ENCODE measurements at places on chromosomes 7 and 10.

DNA sequence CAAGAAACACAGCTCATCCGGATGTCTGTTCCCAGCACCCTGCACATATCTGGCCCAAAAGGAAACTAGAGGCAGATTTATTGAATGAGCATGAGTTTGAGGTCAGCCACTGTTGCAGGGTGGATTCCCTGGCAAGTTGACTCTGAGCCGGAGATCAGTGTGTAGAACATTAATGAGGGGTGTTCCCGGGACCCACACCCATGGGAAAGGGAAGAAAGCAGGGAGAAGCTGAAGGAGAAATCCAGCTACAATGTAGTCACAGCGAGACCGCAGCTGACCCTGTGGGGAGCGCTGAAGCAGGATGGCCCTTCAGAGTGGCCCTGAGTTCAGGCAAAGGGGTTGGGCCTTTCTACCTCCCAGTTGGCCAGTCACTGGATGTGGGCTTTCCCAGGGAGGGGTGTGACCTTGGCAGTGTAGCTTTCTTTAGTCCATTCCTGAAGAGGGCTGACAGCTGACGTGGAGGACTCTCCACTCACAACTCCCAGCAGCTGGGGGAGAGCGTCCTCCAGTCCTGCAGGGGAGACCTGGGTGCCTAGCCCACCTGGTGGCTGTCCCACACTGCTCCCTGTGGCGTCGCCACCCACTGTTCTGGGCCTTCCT lies 324.2 kb upstream of the ZMIZ1 start:
- DNase-seq: no peak

GRCh38 chr7:132066761-132067171 lies 509.5 kb downstream of the PLXNA4 start:
- no peak for DNase-seq

GRCh38 chr10:97053276-97053675 lies 132.5 kb downstream of the SLIT1 start:
- no peak for DNase-seq

DNA sequence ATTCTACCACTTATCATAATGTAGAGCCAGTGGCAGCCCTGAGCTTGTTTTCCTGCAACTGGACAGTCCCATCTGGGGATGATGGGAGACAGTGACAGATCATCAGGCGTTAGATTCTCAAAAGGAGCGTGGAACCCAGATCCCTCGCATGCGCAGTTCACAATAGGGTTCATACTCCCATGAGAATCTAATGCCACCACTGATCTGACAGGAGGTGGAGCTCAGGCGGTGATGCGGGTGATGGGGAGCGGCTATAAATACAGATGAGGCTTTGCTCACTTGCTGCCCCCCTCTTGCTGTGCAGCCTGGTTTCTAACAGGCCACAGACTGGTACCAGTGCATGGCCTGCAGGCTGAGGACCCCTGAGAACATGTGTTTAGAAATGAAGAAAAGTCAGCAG lies 260.1 kb downstream of the CAMK1D start:
- DNase-seq: no peak

GRCh38 chr7:155864991-155865690 lies 52.9 kb upstream of the SHH start:
- DNase-seq: no peak

DNA sequence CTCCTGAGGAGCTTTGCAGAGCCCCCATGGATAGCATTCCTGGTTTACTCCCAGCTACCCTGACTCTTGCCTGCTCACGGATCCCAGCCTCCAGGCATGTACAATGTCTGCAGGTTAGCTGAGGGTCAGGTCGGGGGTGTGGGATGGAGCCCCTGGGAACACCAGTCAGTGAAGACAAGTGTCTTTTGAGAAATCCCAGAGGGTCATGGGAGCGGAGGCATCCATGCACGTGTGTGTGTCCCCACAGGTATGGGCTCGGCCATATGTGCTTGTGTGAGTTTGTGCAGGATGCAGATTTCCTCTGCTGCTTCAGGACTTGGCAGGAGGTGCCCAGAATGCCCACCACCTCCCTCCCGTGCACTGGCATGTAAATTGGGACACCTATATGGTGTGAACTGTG lies 28.3 kb upstream of the EN2 start:
- DNase-seq: no peak

- no peak for DNase-seq
These were observed 82.7 kb downstream of the SLC25A13 start for GRCh38 chr7:96238976-96239766.

GRCh38 chr7:34075523-34076370 lies 170.4 kb downstream of the BMPER start:
- DNase-seq: no peak

GRCh38 chr10:99432047-99432446 lies 1.6 kb upstream of the GOT1 start:
- no peak for DNase-seq

- no peak for DNase-seq
These were observed 3.0 kb downstream of the RET start for GRCh38 chr10:43079856-43080255.
